Omental fat pad (tissue), 4 donors: ENCODE measurements at places on chromosomes 4 and X. TPM values are rescaled to one million over a fixed set of nuclear protein-coding genes. Genes with fewer than 3 reads are reported as not detected.

Gene POU4F2
- total RNA-seq = not detected

Gene DSPP
- total RNA-seq = not detected

Gene SOX3
- not detected for total RNA-seq

Gene ADH1A
- total RNA-seq = not detected

Gene GPRIN3
- total RNA-seq = 19.3 TPM

Gene CT45A5
- total RNA-seq = not detected

Gene TMPRSS11F
- total RNA-seq = not detected

DNA sequence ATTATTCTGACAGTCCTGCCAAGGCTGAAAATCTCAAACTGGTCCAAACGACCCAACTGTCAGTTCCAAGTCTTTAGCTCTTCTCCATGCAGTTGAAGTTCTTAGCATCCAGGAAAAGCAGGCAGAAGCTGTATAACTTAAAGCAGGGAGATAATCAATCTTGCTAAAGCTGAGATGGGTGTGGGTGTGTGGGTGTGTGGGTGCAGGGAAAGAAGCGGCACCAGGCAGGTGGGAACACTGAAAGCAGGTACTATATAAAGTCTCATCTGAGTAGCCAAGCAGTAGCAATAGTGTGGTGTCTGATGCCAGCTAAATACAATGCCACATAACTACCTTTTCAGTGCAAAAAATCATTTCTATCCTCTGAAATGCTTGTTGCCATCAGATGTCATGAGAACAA is 69.7 kb upstream of the EGFL6 start:
- DNase-seq = no peak

DNA sequence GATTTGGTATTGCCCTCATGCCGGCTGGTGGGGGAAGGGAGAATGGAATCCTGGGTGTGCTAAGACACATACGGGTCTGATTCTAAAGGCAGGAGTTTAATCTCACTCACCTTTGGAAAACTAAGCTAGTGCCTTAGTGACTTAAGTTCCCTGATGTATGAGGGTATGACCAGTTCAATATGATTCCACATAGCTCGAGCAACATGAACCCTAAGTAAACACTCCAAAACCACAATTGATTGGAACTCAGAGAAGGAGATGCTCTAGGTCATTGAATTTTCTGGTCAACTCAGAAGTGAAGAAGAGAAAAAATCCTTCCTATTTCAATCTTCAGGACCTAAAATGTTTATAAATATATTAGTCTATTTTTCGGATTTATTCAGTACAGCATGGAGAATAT is 420.1 kb upstream of the INTU start:
- DNase-seq = no peak

DNA sequence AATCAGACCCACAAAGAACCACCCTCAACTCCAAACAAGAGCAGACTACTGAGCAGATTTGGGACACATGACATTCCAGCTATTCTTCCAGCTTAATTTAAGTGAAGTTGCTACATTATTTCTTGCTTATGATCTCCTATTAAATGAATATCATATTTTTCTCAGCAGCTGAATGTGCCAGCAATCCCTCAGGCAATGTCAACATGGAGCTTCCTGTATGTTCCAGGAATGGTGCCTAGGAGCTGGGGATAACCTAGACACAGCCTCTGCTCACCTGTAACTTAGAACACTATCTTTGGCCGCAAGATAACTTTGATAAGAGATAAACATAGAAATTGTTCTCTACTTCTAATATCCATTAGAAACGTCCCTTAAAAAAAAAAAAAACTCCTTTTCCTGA is 274.4 kb upstream of the RASGEF1B start:
- DNase-seq = no peak

GRCh38 chr4:184313702-184314659 is 96.3 kb upstream of the ENPP6 start:
- no peak for DNase-seq

GRCh38 chr4:83010111-83010521 is 507 bp downstream of the LIN54 start:
- no peak for DNase-seq

- no peak for DNase-seq
Measured at GRCh38 chr4:24743927-24744326, 51.4 kb upstream of the SOD3 start.

- no peak for DNase-seq
Measured at GRCh38 chr4:140152013-140152703, 1.8 kb downstream of the MAML3 start.

DNA sequence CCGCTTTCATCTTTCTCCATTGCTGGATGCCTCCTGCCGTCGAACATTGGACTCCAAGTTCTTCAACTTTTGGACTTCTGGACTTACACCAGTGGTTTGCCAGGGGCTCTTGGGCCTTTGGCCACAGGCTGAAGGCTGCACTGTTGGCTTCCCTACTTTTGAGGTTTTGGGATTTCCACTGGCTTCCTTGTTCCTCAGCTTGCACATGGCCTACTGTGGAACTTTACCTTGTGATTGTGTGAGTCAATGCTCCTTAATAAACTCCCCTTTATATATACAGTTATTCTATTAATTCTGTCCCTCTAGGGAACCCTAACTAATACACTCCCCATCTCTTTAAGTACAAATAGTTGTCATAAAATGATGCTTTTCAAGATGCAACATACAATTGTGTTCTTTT is 595.3 kb downstream of the ARAP2 start:
- DNase-seq = no peak

- DNase-seq = no peak
Measured at GRCh38 chr4:24858550-24858949, 54.3 kb downstream of the CCDC149 start.

DNA sequence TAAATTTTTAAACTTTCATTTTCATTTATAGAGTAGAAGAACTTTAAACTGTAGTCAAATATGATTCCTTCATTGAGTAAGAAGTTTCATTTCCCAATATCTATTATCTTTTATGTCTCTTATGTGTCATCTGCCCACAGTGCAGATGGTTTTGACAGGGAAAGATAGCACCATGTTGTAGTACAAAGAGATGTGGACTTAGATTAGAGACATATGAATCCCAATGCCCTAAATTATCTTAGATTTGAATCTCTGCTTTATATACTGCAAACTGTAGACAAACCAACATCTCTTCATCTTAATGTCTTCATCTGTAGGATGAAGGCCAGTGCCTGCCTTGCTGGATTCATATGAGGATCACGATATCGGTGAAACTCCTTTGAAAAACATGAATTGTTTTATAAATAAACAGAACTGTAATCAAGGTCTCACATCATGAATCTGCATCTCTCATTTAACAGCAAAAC is 217.5 kb downstream of the BANK1 start:
- no peak for DNase-seq

- DNase-seq = peak; percentile 31
Measured at GRCh38 chr4:37628977-37629609, 57.1 kb downstream of the RELL1 start.

DNA sequence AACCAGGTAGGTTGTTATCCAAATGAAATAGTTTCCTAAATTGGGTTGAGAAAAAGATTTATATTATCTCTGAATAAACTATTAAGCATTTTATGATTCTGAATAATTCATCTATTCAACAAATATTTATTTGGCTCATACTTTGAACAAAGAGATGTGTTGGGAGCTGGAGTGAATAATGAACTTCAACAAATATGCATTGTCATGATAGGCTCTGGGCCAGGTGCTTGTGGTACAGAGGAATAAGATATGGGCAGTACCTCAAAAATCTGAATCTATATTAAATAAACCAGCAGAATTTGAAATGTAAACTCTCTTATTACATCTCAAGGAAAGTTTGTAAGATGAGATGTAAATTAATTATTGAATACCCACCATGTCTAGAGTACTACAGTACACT is 75.7 kb upstream of the DCLK2 start:
- no peak for DNase-seq

- no peak for DNase-seq
Measured at GRCh38 chr4:173367946-173368345, 2.8 kb upstream of the SAP30 start.

GRCh38 chrX:11558972-11559371 is 106.7 kb downstream of the ARHGAP6 start:
- DNase-seq = no peak

GRCh38 chr4:125198916-125199315 is 115.8 kb upstream of the FAT4 start:
- no peak for DNase-seq

DNA sequence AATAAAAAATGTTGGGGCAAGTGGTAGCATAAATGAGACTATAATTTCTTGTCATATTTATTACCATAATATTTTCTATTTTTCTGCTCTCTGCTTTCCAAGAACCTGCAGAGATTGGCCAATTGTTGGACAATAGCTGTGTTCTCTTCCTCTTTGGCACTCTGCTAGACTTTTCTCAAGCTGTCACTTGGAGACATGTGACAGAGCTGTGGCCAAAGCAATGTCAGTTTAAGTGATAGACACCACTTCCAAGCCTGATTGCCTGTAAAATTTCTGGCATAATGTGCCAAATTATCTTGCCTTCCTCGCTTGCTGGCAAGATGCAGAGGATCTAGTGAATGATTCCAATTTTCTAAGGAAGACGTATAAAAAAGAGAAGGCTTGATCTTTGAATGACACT is 162.2 kb upstream of the NDST4 start:
- DNase-seq = no peak

DNA sequence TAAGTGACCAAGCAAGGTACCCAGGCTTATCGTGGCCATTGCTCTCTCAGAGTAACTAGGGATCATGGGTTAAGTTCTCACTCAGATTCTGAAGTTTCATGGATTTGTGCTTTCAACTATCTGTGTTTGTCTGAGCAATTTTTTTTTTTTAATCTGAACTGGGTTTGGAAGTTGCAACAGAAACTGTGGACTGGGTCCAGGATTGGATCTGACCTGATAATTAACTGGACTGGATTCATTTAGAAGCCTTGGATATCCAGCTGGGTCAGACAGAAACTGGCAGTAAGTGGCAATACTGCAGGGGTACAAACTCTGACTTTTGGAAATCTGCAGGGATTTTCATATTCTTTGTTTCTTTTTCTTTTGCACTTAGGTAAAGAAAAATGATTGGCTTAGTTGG is 38.7 kb upstream of the FGF2 start:
- no peak for DNase-seq

- no peak for DNase-seq
Measured at GRCh38 chrX:47587906-47588735, 5.9 kb downstream of the TIMP1 start.
